HEK293T (cell line): ENCODE measurements at places on chromosomes 11 and 22.
A peak's percentile ranks its signal among the peaks of the same experiment; 100 is the strongest.

DNA sequence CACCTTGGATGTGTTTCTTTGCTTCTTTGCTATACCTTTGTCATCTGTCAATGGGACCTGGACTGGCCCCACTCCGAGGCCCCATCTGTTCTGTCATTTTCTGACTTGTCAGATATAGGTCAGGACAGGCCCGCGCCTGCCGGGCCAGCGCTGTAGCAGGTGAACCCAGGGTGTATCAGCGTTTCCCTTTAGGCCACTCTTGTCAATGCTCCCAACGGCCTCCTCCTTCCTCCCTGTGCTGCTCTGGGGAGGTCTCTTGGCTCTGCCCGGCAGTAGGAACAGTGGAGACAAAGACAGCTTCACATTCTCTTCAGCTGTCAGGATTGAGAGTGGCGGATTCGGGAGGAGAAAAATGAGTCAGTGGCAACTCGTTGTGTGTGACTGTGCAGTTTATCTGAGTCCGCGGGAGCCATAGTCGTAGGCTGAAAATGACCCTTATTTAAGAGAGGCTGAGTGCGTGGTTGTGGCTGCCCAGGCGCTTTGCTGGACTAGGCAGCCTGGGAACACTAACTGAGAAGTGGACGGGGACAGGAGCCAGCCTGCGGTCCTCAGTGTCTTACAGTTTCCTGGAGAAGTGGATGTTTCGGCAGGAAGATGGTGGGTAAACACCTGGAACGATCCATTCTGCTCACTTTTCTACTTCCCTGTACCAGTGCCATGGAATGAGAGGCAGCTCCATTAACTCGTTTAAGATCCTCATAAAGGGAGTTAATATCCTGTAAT, 102.3 kb downstream of the PRR5L start:
- no peak for DNase-seq

DNA sequence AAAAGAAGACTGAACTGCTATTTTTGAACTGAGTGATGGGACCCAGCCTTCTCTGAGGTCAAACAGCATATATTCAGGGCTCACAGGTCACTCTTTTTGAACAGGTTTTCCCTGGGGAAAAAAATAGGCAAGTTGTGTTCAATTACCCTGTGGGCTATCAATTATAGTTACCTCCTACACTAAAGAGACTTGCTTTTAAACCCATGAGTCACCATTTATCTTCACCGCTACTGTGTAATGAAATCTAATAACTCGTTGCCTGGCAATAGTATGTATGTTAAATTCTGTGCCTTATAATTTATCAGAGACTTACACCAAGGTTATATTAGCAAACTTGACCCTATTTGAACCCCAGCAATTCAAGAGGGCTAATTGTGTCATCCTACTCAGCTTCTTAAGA, 98.5 kb downstream of the CYP2R1 start:
- peak; percentile 10 for DNase-seq

DNA sequence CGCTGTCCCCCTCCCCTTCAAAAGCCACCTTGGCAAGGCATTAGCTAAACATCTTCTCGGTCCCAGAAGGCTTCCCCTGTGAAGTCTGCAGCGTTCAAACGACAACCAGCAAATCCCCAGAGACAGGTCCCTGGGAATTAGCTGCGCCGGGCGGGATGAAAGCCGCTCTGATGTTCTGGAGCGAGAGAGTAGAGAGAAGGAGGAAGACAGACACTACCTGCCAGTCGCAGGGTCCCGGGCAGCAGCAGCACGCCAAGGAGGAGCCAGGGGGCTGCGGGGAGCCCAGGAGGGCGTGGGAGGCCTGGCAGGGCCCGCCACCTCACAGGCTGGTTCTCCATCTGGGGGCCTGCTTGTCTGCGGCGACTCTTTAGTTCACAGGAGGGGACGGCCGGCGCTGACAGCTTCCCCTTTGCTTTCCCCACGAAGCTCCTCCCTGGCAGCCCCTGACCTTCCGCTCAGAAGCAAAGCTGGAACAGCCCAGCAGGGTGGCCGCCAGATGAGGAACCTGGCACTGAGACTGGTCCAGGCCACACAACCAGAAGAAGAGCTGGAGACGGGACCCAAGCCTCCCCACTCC, at the start of gene NFAM1:
Gene NFAM1 (minus strand): TSS at position 384 of the 577 bp plus-strand sequence. CDS start 46 bp downstream, at position 338.
- no peak for DNase-seq

- no peak for DNase-seq
Observed at GRCh38 chr11:14124350-14124749, 161.8 kb downstream of the SPON1 start.

DNA sequence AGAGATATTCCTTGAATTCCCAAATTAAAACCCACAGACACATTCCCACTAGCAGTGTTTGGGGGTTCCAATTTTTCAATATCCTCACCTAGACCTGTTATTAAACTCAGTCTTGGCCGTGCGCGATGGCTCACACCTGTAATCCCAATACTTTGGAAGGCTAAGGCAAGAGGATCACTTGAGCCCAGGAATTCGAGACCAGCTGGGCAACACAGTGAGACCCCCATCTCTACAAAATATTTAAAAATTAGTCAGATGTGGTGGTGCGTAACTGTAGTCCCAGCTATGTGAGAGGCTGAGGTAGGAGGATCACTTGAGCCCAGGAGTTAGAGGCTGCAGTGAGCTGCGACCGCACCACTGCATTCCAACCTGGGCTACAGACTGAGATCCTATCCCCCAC, 53.3 kb downstream of the RRAS2 start:
- DNase-seq: no peak

DNA sequence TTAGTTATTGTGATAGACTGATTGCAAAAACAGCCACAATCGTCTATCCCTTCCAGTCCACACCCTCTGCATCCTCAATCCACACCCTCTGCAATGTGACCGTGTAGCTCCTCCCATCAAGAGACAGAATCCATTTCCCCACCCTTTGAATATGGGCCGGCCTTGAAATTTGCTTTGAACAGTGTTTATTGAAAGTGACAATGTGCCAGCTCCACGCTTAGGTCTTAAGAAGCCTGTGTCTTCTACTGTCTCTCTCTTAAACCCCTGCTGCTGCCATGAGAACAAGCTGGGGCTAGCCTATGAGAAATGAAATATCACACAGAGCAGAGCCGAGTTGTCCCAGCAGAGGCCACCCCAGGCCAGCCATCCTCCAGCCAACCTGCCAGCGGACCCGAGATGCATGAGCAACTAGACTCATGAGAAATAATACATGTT, 22.3 kb upstream of the MICAL2 start:
- DNase-seq: no peak

- DNase-seq: no peak
Observed at GRCh38 chr11:127369356-127369755, 368.8 kb upstream of the KIRREL3 start.

GRCh38 chr11:84383576-84383975, 1097.4 kb upstream of the CCDC90B start:
- no peak for DNase-seq

DNA sequence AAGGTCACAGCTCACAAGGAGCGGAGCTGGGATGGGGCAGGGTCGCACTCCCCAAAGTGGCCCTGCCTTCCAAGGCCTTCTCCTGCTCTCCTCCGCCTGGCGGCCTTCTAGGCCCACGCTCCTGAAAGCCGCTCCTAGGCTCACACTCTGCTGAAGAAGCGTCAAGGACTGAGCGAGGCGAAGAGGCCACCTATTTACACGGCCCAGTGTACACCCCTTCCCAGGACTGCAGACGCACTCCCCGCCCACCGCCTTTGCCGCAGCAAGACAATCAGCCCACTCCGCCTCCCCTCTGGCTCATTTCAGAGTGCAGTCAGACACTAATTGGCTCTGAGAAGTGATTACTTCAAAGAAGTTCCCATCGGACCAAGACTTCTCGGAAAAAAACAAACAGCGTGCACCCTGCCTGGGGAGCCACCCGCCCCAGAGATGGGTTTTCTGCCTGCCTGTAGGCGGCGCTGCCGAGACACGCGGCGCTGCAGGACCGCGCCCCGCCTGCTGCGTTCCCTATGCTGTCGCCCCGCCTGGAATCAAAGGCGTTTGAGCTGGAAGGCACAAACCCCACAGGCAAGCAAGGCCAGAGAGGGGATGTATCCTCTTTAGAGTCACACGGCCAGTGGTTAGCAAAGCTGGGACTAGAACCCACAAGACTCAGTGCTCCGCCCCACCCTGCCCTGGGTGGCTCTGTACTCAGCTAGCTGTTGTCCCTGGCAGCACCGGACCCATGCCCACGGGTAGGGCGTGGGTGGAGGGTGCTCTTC, 414.8 kb downstream of the BUD13 start:
- DNase-seq: no peak

DNA sequence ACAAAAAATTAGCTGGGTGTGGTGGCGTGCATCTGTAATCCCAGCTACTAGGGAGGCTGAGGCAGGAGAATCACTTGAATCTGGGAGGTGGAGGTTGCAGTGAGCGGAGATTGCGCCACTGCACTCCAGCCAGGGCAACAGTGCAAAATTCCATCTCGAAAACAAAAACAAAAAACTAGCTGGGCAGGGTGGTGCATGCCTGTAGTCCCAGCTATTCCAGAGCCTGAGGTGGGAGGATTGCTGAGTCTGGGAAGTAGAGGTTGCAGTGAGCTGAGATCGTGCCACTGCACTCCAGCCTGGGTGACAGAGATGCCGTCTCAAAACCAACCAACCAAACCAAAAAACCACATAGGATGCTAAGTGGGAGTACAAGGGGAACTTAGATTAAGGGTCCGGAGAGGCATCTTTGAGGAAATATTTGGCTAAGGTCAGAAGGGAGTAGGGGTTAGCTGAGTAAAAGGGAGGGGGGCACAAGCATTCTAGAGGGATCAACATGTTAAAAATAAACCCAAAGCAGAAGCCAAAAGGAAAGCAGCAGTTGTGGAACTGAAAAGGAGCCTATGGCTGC, 10.2 kb downstream of the PHF5A start:
- no peak for DNase-seq

- DNase-seq: no peak
Observed at GRCh38 chr11:107123022-107123421, 104.7 kb upstream of the GUCY1A2 start.

GRCh38 chr11:48078689-48079088, 98.3 kb downstream of the PTPRJ start:
- no peak for DNase-seq

DNA sequence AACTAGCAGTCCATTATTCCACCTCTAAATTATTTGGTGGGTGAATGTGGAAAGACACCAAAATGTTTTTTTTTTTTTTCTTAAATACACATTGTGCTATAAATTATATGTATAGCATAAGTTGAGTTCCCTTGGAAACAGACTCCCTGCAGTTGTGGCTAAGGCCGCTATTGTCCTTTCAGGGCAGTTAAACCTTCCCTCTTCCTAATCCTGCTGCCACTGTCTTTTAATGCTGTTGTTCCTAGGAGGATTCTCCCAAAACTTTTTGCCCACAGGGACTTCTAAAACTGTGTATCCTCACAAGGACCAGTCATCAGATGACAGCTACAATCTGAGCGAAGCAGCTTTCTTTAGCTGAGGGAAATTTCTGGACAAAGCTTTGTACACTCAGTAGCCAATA, 478.9 kb upstream of the CHORDC1 start:
- DNase-seq: no peak

- no peak for DNase-seq
Observed at GRCh38 chr22:47547881-47548650, 785.6 kb downstream of the TBC1D22A start.

- peak; percentile 99 for DNase-seq
Observed at GRCh38 chr22:40044102-40044869, 49.5 kb downstream of the FAM83F start.

GRCh38 chr22:43090130-43090789, 1.1 kb upstream of the TTLL1 start:
- peak; percentile 69 for DNase-seq

- no peak for DNase-seq
Observed at GRCh38 chr11:69546735-69547370, 65.4 kb downstream of the LINC01488 start.

DNA sequence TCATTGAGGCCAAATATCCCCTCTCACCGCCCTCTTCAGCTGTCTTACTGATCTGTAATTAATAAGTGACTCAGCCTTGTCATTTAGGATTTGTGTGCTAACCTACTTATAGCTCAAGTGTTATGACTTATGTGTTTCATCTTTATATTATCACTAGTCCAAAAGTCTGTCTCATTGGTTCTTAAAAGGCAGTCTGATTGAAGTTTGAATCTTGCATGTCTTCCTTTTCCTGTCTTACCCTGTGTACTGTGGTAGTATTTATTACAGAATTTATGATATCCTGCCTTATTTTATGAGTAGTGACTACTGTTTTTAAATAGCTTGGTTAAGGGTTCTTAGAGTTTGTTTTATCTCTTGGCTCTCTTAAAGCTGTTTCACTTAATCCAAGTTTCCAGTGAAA, 6.3 kb downstream of the DEPDC7 start:
- DNase-seq: no peak

GRCh38 chr11:134864233-134864967, 452.4 kb upstream of the B3GAT1 start:
- DNase-seq: no peak

DNA sequence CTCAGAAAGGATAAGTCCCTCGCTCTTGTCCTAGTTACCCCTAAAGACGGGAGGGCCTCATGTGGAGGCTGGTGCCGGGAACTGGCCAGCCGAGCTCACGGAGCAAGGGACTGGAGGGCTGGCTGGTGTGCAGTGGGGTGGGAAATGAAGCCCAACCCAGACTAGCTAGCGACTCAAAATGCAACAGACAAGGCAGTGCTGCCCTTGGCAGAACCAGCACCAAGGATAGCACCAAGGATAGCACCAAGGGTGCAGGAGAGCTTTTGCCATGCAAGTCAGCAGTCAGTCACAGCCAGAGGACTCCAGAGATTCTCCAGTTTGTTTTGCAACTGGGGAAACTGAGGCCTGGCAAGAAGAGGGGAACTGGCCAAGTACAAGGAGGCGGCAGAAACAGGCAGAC, 6.5 kb upstream of the BATF2 start:
- no peak for DNase-seq

DNA sequence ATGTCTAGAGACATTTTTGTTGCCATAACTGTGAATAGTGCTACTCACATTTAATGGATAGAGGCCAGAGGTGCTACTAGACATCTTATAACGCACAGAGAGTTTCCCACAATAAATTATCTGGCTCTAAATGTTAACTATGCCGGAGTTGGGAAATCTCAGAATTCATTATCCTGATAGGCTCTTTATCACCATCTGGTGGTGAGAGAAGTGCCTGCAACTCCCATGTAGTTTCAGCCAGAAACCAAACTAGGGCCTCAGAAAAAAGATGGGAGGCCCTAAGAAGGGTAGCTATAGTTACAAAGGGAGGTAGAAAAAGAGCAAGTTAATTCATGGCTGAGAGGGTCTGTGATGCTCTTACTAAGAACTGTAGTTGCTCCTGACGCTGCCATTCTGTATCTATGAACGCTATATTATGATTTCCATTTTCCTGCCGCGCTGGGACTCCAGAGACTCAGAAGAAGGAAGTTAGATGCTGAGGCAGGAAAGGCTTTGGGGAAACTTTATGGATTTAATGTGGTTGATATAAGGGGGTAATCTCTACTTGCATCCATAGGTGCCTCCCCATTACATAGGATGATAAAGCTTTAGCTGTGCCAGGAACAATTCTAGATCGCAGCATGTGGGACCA, 22.9 kb upstream of the MRPL17 start:
- peak; percentile 58 for DNase-seq
